Activated naive CD4-positive, alpha-beta T cell (primary cell): ENCODE measurements at places on chromosomes 1 and 21.

DNA sequence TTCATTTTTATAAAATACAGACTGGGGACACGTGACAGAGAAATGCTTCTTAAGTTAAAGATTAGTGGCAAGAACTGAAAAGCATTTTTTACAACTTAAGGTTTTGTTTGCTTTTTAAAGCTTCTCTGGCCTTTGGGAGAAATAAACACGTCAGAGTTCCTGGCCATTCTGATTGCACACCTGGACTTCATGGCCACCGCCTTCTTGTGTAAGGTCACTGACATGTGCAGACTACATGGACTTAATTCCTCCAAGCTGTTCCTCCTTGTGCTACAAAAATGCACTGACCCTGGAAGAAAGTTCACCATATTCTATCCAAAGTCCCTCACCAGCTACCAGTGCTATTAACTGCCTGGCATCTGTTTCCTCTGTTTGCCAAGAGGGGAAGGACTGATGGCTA lies 56.1 kb downstream of the GADD45A start:
- no peak for DNase-seq

DNA sequence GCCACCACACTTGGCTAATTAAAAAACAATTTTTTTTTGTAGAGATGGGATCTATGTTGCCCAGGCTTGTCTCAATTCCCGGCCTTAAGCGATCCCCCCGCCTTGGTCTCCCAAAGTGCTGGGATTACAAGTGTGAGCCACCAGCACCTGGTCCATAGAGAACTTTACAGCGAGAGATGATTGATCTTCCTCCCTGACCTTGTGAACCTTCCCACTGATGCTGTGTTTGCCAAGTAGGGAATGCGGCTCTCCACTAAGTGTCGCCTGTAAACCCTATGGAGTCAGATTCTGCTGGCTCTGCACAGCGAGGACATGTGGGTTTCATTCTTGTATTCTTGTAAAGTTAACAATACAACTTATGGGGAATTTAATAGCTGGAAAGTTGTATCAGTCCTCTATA lies 81.3 kb upstream of the LYST start:
- DNase-seq, result no peak

DNA sequence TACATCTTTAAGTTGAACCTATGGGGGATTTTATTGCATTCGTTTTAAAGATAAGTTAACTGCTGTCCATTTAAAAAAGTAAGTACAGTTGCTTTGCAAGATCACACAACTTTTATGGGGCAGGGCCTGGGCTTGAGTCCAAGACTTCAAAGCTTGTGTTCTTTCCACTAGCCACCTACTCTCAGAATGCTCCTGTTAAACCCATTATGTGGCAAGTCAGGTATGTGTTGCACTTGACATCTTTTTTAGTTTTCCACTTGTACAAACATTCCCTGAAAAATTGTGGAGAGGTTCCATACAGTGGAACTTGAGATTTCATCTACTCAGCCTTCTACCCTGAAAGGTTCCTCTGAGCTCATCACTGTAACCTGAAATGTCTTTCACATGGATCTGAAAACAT lies 235.5 kb upstream of the SGIP1 start:
- no peak for DNase-seq

DNA sequence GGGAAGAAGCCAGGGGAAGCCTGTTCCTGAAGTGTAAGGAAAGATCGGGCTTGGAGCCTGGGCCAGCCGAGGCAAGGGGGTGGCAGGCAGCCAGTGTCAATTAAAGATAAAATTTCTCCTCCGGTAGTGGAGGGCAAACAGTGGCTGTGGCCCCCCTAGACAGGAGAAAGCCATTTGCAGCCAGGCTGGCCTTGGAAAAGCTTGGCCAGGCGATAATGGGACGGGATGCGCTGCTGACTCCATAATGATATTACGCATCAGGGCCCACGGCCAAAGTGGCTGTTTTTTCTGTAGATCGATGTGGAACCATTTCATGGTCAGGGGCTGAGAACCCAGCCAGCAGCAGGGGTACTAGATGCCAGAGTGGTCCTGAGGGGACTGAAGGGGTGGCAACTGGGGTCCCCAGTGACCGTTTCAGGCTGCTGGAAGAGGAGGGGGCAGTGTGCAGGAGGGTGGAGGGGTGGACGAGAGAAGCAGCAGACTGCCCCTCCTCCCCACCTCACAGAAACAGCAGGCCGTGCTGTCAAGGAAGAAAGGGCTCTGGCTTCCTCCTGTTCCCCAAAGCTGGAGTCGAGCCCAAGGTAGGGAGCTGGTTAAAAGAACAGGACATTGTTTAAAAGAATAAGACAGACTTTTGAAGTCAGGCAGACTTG lies 25.2 kb downstream of the KCNC4 start:
- no peak for DNase-seq
